Astrocyte (in vitro differentiated cells and primary cell): ENCODE measurements at places on chromosomes 1 and 21.

GRCh38 chr21:43829161-43829560, 35.9 kb upstream of the AGPAT3 start:
- DNase-seq = no peak

DNA sequence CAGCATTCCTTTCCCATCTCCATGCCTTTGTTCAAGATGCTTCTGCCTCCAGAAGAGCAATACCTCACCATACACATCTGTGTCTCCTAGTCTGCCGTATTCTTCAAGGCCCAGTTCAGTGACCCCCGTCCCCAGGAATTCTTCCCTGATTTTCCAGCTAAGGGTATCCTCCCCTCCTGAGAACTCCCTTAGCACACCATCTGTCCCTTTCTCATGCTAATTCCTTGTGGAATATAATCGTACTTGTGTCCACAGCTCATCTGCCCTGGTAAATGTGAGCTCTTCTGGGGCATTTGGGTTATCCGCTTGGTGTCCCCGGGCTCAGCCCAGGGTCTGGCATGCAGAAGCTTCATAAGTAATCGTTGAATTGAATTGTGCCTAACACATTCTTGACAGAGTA, 40.9 kb downstream of the BEND5 start:
- no peak for DNase-seq

GRCh38 chr1:216749232-216749631, 26.0 kb upstream of the ESRRG start:
- DNase-seq = no peak

DNA sequence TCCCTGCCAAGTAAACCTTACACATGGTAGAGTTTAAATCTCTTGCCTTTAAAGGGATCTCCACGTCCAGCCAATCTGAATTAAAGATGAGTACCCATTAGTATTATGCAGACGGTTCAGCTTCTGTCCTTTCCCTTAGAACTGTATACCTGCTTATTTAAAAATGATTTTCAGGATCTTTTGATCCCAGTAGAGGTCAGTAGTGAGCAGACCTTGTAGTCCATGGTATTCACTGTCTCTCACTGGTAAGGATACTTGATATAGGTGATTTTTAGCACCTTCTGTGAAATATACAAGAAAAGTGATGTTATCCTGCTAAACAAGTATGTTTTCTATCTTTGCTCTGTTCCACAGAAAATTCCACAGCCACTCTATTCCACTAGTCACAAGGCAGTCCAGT, 1211.6 kb upstream of the ADGRL4 start:
- peak; percentile 18 for DNase-seq

GRCh38 chr1:9324246-9325096, 31.8 kb downstream of the SPSB1 start:
- DNase-seq = no peak

GRCh38 chr1:99594205-99594604, 51.7 kb upstream of the PALMD start:
- no peak for DNase-seq

DNA sequence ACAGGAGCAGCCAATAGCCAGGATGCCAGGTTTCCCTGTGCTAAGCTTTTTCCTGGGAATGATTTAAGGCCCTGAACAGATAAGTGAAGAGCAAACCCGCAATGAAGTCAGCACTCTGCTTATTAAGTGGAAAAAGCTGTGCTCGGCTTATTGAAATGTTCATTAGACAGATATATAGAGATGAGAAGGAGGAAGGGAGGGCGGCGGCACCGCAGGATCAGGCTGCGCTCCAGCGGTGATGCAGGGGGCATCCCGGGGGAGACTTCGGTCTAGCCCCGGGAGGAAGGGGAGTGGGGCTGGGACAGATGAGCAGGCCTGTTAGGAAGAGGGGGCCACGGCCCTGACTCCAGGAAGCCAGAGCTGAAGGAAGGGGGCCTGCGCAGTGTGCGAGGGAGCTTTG, 115.0 kb downstream of the TMEM53 start:
- no peak for DNase-seq

- DNase-seq = no peak
Observed at GRCh38 chr1:204602871-204603542, 82.5 kb downstream of the LRRN2 start.

GRCh38 chr1:55682198-55682597, 467.0 kb upstream of the USP24 start:
- peak; percentile 6 for DNase-seq

DNA sequence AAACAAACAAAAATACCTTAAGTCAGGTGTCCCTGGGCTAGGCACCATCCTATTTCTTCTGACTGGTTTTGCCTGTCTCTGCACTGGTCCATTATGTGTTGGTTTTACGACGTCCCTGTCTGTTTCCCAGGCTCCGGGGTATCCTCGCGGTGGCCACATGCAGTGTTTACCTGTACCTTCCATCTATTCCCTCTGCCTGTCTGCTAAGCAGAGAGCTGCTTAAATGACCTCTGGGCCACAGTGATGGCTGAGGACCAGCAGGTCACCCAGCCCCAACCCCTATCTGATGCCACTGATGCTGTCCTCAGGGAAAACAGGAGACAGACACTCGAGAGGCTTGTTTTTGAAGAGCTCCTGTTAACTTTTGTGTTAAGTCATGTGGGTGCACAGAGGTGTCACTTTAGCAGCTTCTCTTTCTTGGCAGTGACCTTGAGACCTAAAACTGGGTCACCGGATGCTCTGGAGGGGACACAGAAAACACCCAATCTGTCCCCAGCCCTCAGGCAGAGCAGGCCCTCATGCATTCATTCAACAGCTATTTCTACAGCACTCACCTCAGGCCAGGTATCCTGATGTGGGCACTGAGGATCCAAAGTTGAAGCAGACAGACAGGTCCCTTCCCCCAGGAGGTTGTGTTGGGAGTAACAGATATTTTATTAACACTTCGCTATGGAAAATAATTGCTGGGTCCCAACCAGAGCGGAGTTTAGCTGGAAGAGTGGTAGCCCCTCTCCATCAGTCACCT, 4.4 kb upstream of the EFHD2 start:
- DNase-seq = no peak

DNA sequence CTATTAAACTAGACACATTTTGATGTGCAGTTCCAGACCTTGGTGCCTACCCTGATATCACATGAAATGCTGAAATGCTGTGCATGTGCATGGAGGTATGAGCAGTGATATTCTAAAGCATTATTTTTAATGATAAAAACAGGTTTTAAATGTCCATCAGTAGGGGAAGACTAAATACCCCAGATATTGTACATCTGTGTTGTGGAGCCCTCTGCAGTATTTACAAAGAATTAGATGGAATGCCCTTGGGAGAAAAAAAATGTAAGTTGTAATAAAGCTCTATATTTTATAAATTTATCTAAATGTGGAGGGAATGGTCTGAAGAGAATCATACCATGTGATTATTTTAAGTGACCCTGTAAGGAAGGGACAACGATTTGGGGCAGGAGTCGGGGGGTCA, 39.1 kb upstream of the IGSF5 start:
- no peak for DNase-seq

DNA sequence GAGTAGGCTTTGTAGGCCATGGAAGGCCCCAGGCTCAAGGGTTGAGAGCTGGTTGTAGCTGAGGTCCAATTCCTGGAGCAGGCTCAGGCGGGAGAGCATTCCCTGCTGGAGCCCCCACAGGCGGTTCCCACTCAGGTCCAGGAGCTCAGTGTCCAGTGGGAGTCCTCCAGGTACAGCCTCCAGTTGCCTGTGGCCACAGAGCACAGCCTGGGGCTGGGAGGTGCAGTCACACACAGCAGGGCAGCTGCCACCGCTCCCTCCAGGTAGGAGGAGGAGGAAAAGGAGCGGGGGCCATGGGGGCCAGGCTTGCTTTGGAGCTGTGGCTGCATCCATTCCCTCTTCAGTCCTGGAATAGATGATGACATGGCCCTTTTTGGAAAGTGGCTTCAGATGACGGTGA, 2.8 kb downstream of the LINGO4 start:
- DNase-seq = no peak

DNA sequence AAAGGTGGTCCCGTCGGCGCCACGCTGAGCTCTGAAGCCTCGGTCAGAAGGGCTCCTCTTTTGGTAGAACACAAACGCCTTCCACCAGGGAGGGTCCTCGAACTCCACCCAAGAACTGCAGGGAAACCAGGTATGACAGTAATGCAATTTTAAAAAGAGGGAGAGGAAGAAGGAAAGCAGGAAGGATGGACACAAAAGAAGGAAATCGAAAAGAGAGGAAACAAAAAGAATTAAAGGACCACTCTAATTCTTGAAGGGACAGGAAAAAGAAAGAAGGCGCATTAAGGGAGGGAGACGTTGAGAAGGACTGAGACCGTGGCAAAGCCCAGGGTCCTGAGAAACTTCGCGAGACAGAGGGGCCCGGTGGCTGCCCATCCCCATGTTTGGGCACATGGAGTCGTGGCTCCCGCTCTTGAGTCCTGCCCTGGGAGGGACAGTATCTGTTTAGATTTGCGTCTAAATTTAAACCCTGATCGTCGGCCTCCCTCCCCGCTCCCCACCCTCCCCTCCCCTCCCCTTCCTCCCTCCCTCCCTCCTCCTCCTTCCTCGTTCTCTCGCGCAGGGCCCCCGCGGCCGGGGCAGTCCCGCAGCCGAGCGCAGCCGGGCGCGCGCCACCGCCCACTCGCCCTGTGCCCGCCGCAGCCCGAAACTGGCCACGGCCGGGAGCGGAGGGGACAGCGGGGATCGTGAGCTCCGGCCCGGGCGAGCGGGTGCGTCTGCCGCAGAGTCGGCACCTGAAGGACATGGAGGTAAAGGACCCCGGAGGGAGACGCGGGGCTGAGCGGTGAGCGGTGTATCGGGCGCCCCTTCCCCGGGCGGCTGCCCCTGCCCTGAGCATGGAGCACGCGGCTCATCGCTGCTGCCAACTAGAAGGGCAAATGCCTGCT, at the start of gene RCSD1:
TSS of gene RCSD1 (plus strand) at position 552 of the 887 bp plus-strand sequence. CDS start at position 744, 192 bp downstream.
- no peak for DNase-seq

GRCh38 chr1:19315378-19316198, 3.5 kb downstream of the SLC66A1 start:
- peak; percentile 46 for DNase-seq

GRCh38 chr1:243790404-243790803, 59.6 kb downstream of the AKT3 start:
- no peak for DNase-seq

DNA sequence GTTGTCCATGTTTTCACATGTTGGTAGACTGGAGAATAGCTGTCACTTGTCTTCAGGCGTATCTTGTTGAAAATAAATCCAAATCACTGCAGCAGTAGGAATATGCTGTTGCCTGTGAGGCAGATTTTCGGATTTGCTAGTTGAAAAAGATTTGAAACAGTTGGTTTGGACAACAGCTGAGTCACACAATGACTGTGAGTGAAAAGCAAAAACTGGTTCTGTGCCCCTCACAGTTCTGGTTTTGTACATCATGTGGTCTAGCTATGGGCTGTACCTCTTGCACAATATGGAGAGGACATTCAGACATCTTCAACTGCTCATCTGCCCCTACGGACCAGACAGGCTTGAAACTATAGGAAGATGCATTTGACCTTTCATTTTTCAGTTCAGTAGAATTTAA, 1.8 kb downstream of the ARF1 start:
- DNase-seq = peak; percentile 42

DNA sequence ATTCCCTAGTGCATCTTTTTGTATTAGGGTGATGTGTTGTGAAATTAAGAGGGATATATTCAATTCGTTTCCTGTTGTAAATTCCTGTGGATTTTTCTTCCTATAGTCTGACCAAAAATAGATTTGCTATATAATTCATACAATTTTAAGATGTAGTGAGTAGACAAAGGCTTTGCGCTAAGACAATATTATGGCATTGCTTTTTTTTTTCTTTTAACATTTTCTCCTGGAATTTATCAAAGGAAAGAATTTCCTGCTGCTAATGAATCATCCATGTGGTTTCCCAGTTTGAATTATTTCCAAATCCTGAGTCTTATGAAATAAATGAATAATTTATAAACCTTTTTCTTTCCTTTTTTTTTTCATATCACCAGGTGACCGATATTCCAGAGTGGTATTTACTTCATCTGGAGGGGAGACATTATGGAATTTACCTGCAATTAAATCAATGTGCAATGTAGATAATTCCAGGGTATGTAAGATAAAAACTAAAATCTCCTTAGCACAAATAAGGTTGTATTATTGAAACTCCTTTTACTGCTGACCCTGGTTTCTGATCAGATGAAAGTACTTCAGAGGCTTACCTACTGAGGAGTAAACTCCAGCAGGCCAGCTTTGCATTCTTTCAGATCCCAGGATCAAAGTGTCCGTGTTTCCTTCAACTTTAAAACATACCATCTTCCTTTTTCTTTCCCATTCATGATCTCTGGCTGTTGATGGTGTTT, 148.4 kb downstream of the TLR5 start:
- DNase-seq = peak; percentile 76

DNA sequence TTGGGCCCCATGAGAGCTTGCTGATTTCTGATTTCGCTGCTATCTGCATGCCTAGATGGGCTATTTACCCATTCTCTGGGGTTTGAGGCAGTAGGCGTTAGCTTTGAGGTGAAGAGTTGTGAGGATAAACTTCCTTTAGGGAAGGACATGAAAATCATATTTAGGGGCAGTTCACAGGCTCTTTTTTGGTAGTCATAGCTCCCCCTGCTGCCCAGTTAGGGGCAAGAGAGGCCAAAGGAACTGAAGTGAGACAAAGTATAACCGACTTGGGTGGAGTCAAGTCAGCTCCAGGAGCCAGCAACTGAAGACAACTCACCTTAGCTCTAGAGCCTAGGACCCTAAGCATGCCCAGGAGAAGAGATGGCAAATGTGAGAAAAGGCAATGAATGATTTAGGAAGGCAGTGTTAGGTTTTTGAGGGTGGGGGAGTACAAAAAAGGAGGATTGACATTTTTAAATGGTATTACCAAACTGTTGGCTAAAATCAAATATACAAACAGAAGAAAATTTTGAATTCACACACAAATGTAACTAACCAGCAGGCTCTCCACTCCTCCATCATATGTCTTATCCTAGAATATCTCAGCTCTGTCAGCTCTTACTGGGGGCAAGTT, 625.2 kb downstream of the LMO4 start:
- DNase-seq = peak; percentile 44

GRCh38 chr1:167426716-167427115, 91.6 kb downstream of the CD247 start:
- DNase-seq = no peak

DNA sequence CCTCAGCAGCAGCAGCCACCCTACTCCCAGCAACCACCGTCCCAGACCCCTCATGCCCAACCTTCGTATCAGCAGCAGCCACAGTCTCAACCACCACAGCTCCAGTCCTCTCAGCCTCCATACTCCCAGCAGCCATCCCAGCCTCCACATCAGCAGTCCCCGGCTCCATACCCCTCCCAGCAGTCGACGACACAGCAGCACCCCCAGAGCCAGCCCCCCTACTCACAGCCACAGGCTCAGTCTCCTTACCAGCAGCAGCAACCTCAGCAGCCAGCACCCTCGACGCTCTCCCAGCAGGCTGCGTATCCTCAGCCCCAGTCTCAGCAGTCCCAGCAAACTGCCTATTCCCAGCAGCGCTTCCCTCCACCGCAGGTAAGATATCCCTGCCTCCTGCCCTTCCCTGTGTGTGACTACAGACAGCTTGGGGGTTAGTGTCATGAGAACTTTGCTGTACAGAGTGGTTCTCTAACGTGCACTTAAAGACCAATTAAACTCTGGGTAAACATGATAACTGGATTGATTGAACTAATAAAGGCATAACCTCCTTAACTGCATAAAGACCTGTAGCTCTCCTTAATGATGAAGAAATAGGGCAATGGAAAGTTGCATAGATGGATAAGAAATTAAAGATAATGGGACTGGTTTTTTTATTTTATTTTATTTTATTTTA, 35.6 kb downstream of the ARID1A start:
- DNase-seq = no peak
